Activated CD8-positive, alpha-beta T cell treated with anti-CD3 and anti-CD28 coated beads, Interleukin-2, amount 10 ng/mL, durations not matched to agents 7 days and 5 days (primary cell): ENCODE measurements at places on chromosomes 11 and 22. TPM values are rescaled to one million over a fixed set of nuclear protein-coding genes. Genes with fewer than 3 reads are reported as not detected.

- H3K27ac ChIP-seq = no peak overlapping the region
- H3K36me3 ChIP-seq = no peaks in the 10 kb centered on the region
- H3K4me3 ChIP-seq = no peak overlapping the region
- no peak for DNase-seq
Measured at GRCh38 chr11:133697161-133697560, 148.2 kb downstream of the SPATA19 start.

- H3K4me3 ChIP-seq = no peak overlapping the region
- no peaks in the 10 kb centered on the region for H3K27me3 ChIP-seq
- no peak for DNase-seq
Measured at GRCh38 chr11:126346586-126346940, 8.9 kb upstream of the ST3GAL4 start.

GRCh38 chr11:63999349-64000025 is 13.2 kb downstream of the OTUB1 start:
- peak; percentile 42 for DNase-seq
- no peaks in the 10 kb centered on the region for H3K27me3 ChIP-seq
- peaks cover 28% of the 10 kb centered on the region for H3K36me3 ChIP-seq
- H3K27ac ChIP-seq = no peak overlapping the region

GRCh38 chr11:36033082-36033751 is 89.4 kb downstream of the LDLRAD3 start:
- H3K36me3 ChIP-seq = no peaks in the 10 kb centered on the region
- H3K27me3 ChIP-seq = peaks cover 3% of the 10 kb centered on the region
- H3K4me1 ChIP-seq = no peaks in the 10 kb centered on the region
- no peak overlapping the region for H3K4me3 ChIP-seq

GRCh38 chr11:98979205-98979604 is 41.5 kb upstream of the CNTN5 start:
- no peak for DNase-seq
- H3K27ac ChIP-seq = no peak overlapping the region
- no peaks in the 10 kb centered on the region for H3K36me3 ChIP-seq

GRCh38 chr11:121472312-121472711 is 19.5 kb upstream of the SORL1-AS1 start:
- no peaks in the 10 kb centered on the region for H3K27me3 ChIP-seq
- H3K4me1 ChIP-seq = peaks cover 82% of the 10 kb centered on the region
- H3K36me3 ChIP-seq = peaks cover 81% of the 10 kb centered on the region
- no peak for DNase-seq
- H3K27ac ChIP-seq = peak overlapping the region; percentile 58

- no peak for DNase-seq
- peaks cover 63% of the 10 kb centered on the region for H3K4me1 ChIP-seq
- peak overlapping the region; percentile 86 for H3K27ac ChIP-seq
- no peak overlapping the region for H3K4me3 ChIP-seq
- peaks cover 58% of the 10 kb centered on the region for H3K36me3 ChIP-seq
Measured at GRCh38 chr11:44607987-44608386, 42.5 kb downstream of the CD82 start.

DNA sequence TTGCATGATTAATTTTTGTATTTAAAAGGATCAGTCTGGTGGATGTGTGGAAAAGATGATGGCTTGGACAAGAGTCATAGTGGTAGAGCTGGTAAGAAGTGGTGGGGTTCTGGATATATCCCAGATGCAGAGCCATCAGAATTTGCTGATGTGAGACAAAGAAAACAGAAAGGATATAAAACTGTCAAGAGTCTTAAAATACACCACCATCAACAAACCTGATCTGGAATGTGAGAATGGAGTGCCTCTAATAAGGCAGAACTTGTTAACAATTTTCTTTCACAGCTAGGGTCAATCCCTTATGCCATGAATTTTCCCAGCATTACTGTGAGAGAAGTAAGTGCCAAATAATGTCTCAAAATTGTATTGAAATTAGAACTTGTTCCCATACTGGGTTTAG is 215.4 kb downstream of the METTL15 start:
- H3K27me3 ChIP-seq = no peaks in the 10 kb centered on the region
- H3K27ac ChIP-seq = no peak overlapping the region
- H3K36me3 ChIP-seq = peaks cover 3% of the 10 kb centered on the region
- no peak for DNase-seq
- H3K4me1 ChIP-seq = no peaks in the 10 kb centered on the region

DNA sequence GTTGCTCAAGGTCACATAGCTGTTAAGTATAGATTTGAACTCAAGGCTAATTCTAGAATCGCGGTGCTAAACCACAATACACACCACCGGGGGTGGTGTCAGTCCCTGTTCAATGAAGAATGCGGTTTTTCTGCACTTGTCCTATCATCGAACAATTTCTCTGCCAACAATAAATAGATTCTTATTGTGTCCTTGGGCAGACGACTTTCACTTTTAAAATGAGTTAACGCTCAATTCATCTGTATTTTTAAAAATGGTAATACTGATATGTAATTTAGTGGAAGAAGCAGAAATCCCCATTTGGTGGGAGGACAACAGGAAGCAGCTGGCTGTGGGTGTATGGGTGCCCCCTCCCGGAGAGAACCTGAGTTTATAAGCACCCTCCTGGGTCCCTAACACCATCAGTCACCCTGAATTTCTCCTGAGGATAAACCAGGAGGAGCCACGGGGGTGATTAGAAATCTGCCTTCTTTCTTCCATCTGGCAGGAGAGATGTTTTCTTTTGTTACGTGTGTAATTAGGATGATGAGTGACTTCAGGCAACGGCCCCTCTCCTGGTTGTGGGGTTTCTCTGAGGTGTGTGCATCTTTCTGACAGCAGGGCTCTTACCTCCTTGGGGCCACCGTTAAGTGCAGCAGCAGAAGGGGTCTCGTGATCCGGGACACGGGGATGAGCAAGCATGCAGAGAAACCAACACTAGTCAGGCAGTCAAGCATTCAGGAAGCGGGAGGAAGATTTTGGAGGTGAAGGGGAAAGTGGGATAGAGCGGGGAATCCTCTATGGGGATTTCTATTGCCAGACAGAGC is 87.7 kb downstream of the GRAMD1B start:
- DNase-seq = no peak
- no peak overlapping the region for H3K4me3 ChIP-seq
- no peaks in the 10 kb centered on the region for H3K27me3 ChIP-seq
- H3K4me1 ChIP-seq = peaks cover 21% of the 10 kb centered on the region

DNA sequence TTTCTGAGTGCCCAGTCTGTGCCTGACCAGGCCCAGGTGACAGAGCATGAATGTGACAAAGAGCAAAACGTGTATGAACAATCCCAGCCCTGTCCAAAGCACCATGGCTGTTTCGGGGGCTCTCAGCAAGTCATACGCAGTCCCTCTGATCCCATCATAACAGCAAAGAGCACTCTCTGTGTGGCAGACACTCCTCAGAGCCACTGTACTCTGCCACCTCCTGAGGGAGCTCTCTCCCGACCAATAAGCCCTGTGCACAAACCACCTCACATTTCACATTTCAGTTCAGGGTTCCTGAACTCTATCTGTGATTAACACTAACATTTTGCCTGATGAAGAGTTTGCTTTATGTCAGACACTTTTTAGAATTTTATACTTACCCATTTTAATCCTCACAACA is 6.6 kb downstream of the DGCR2 start:
- peaks cover 18% of the 10 kb centered on the region for H3K36me3 ChIP-seq
- H3K27me3 ChIP-seq = no peaks in the 10 kb centered on the region
- H3K27ac ChIP-seq = no peak overlapping the region
- no peak for DNase-seq
- no peak overlapping the region for H3K4me3 ChIP-seq

- H3K27ac ChIP-seq = no peak overlapping the region
- peak; percentile 12 for DNase-seq
- H3K4me3 ChIP-seq = no peak overlapping the region
- H3K27me3 ChIP-seq = peaks cover 7% of the 10 kb centered on the region
- H3K36me3 ChIP-seq = no peaks in the 10 kb centered on the region
Measured at GRCh38 chr11:3222003-3222855, 3.6 kb upstream of the MRGPRG start.

DNA sequence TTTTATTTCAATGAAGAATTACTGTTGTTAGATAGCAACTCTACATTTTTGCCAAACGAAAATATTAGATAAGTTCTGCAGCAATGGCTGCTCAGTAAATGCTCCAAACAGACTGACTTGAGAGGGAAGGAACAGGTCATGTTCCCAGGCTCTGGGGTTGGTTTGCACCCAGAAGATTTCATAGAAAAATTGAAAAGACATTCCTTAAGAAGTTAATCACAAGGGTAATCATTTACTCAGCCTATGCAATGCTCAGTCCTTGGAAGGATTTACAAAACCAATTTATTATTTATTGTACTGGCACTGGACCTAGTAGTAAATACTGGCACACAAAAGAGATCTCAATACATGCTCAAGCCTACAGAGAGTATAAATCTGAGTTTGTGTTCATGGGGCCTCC is 179.1 kb upstream of the MTNR1B start:
- no peaks in the 10 kb centered on the region for H3K36me3 ChIP-seq
- no peak overlapping the region for H3K27ac ChIP-seq
- DNase-seq = no peak
- H3K27me3 ChIP-seq = peaks cover 2% of the 10 kb centered on the region

GRCh38 chr22:39724857-39725256 is 154.3 kb downstream of the CACNA1I start:
- H3K27me3 ChIP-seq = peaks cover 26% of the 10 kb centered on the region
- H3K4me3 ChIP-seq = no peak overlapping the region
- H3K27ac ChIP-seq = no peak overlapping the region
- H3K36me3 ChIP-seq = no peaks in the 10 kb centered on the region
- peaks cover 12% of the 10 kb centered on the region for H3K4me1 ChIP-seq

GRCh38 chr11:976431-977160 is 50.9 kb downstream of the AP2A2 start:
- no peaks in the 10 kb centered on the region for H3K27me3 ChIP-seq
- DNase-seq = peak; percentile 44
- H3K4me1 ChIP-seq = peaks cover 23% of the 10 kb centered on the region
- H3K4me3 ChIP-seq = no peak overlapping the region
- peaks cover 20% of the 10 kb centered on the region for H3K36me3 ChIP-seq
- no peak overlapping the region for H3K27ac ChIP-seq

DNA sequence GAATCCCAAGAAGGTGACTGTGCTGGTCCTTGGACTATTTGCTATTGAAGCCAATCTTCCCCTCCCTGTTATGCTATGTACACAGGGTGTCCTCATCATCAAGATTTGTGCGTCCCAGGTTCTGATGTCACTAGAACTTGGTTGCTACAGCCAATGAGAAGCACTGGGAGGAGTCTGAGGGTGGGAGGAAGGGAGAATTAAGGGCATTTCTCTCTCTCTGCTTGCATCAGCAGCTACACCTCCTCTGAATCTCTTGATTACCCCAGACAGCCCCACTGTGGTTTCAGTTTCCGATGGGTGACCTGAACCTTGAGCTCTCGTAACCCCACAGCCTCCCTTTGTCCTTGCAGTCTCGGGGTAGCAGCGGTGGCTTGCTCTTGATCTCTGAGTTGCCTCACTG is 212.4 kb upstream of the SESN3 start:
- H3K27ac ChIP-seq = no peak overlapping the region
- no peaks in the 10 kb centered on the region for H3K36me3 ChIP-seq
- no peaks in the 10 kb centered on the region for H3K27me3 ChIP-seq
- H3K4me3 ChIP-seq = no peak overlapping the region
- peak; percentile 34 for DNase-seq

DNA sequence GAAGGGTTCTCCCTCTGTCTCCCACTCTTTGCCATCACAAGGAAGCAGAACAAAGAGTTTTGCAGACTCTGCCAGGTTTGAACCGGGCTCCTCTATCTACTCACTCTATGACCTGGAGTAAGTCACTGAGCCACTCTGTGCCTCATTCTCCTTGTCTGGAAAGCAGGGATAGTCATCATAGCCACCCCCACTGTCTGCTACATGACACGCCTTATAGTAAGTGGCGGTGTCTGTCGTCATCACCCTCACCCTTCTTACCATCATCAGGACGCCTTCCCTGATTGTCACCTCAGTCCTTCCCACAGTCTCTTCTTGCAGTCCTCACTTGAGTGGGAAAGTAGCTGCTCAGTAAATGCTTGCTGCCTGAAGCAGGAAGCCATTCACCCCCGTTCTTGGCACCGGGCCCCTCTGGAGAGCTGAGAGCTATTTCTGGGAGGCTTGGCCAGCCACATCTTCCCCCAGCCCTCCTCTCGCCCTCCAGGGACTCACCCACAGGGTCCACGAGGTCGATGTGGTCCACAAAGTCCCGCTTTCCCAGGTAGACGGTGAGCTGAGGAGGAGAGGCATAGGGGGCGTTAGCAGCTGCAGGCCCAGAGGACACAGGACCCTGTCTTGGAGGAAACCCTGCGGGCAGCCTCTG is 46.4 kb downstream of the TPBGL start:
- no peaks in the 10 kb centered on the region for H3K4me1 ChIP-seq
- no peak for DNase-seq
- peaks cover 2% of the 10 kb centered on the region for H3K36me3 ChIP-seq
- H3K4me3 ChIP-seq = no peak overlapping the region
- peak overlapping the region; percentile 2 for H3K27ac ChIP-seq

- no peak for DNase-seq
- no peak overlapping the region for H3K4me3 ChIP-seq
- peaks cover 7% of the 10 kb centered on the region for H3K36me3 ChIP-seq
- no peaks in the 10 kb centered on the region for H3K27me3 ChIP-seq
- no peaks in the 10 kb centered on the region for H3K4me1 ChIP-seq
Measured at GRCh38 chr11:111734101-111734953, 31.9 kb downstream of the PPP2R1B start.

GRCh38 chr11:118870396-118871343 is 13.0 kb upstream of the CXCR5 start:
- H3K27ac ChIP-seq = peak overlapping the region; percentile 98
- peaks cover 54% of the 10 kb centered on the region for H3K4me1 ChIP-seq
- peak overlapping the region; percentile 75 for H3K4me3 ChIP-seq
- no peaks in the 10 kb centered on the region for H3K36me3 ChIP-seq
- H3K27me3 ChIP-seq = no peaks in the 10 kb centered on the region

DNA sequence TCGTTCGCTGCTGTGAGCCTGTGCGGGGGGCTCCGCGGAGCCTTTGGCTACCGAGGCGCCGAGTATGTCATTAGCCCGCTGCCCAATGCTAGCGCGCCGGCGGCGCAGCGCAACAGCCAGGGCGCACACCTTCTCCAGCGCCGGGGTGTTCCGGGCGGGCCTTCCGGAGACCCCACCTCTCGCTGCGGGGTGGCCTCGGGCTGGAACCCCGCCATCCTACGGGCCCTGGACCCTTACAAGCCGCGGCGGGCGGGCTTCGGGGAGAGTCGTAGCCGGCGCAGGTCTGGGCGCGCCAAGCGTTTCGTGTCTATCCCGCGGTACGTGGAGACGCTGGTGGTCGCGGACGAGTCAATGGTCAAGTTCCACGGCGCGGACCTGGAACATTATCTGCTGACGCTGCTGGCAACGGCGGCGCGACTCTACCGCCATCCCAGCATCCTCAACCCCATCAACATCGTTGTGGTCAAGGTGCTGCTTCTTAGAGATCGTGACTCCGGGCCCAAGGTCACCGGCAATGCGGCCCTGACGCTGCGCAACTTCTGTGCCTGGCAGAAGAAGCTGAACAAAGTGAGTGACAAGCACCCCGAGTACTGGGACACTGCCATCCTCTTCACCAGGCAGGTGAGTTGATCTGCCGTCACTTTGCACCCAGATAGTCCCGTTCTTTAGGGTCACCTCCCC is 1.0 kb downstream of the ADAMTS15 start:
- H3K36me3 ChIP-seq = no peaks in the 10 kb centered on the region
- peak overlapping the region; percentile 57 for H3K4me3 ChIP-seq
- peaks cover 9% of the 10 kb centered on the region for H3K4me1 ChIP-seq
- peaks cover 59% of the 10 kb centered on the region for H3K27me3 ChIP-seq
- no peak for DNase-seq

P2RX3 gene
- total RNA-seq = not detected

ADAMTS8 gene
- not detected for total RNA-seq

LMNTD2 gene
- total RNA-seq = 0.81 TPM

ALG8 gene
- 51.7 TPM for total RNA-seq

SLC22A8 gene
- not detected for total RNA-seq

OR2AG1 gene
- total RNA-seq = not detected

APOL4 gene
- 6.9 TPM for total RNA-seq

ANO3 gene
- total RNA-seq = not detected

PATE2 gene
- not detected for total RNA-seq

TMPRSS6 gene
- 1.1 TPM for total RNA-seq

NRIP3 gene
- 0.47 TPM for total RNA-seq

BTG4 gene
- not detected for total RNA-seq

KLHL35 gene
- total RNA-seq = 0.26 TPM

OR6A2 gene
- total RNA-seq = 0.05 TPM

CRYBB2 gene
- not detected for total RNA-seq
